ENCODE measurements at places on chromosomes 4 and X.

- DNase-seq, result no peak
Observed at GRCh38 chr4:108006361-108006760, 16.7 kb downstream of the HADH start.

DNA sequence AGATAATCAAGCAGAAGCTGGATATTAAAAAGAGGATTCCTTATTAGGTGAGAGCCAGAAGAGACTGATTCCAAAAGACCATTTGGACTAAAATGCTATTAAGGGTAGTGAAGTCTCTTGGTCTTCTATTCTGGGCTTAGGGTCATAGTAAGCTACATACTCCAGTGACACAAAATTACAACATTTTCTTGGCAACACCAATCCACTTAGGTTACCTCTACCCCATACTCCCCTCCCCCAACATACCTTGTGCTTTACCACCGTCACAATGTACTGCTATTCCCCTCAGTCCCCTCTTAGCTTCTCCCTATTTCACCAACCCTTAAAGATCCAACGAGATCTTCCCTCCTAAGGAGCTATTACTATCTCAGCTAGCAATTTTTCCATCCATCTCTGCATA is 11.4 kb downstream of the RLIM start:
- DNase-seq, result no peak

GRCh38 chr4:6441758-6442157 is 30.7 kb downstream of the PPP2R2C start:
- no peak for DNase-seq

DNA sequence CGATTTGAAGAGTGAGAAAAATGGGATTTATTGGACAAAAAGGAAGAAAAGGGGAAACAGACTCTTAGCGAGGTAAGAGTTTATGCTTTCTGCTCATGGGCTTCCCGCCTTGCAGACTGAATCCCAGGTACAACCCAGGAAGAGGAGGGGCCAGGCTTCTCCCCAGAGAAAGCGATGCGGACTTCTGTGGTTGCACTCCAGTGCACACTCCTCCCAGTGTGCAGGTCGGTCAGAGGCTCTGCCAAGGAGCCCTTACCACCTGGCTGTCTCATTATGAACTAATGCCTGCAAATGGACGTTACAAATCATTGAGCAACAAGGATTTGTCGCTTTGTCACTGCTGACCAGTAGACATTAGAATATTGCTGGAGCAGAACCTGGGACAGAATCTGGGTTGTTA is 39.9 kb upstream of the GLRA2 start:
- no peak for DNase-seq

GRCh38 chr4:76726176-76726575 is 171.8 kb downstream of the SOWAHB start:
- DNase-seq, result no peak

DNA sequence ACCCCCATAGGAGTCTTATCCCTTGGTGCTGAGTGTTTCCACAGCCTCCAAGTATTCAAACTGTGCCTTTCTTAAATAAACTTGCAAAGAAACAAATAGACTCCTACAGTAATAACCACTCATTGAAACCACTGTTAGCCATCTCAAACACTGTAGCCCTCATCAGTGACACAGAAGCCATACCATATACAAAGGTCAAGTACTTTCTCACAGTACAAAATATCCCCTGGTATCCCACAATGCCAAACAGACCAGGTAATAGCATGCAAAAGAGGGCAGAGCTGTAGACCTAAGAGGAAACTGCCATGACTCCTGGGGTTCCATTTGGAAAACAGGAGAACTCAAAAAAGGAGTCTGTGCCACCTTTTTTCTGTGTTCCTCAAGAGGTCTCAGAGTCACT is 173.8 kb upstream of the PPP1R2C start:
- no peak for DNase-seq
